DMS79 treated with DMSO at 0.1 percent for 48 hours (cell line): ENCODE measurements at places on chromosomes 4 and X.

- no peak for DNase-seq
These were observed 50.6 kb upstream of the SHOX start for GRCh38 chrX:580030-580429.

DNA sequence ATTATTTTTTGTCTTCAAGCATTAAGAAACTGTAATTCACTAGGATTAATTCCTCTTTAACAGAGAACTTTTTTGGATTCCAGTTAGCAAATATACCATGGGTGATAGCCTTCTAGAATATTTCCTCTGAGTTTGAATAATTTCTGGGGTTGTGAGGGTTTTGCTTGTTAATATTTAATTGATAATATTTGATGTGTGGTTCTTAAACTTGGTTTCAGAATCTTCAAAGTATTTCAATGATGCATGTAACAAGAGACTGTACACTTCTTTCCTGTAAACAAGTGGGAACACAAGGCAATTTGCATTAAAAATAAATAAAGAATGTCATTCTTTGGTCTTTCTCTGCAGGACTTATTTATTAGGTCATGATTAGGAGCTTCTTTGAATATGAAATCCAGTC lies 9.5 kb upstream of the C4orf51 start:
- no peak for DNase-seq

GRCh38 chr4:141851246-141851891 lies 215.0 kb downstream of the IL15 start:
- DNase-seq = no peak

- DNase-seq = no peak
These were observed 102.8 kb downstream of the NAF1 start for GRCh38 chr4:163063891-163064290.

GRCh38 chr4:86329431-86329830 lies 30.4 kb downstream of the MAPK10 start:
- DNase-seq = no peak

- no peak for DNase-seq
These were observed 295.8 kb downstream of the GBA3 start for GRCh38 chr4:22988526-22988925.
